IPS DF 19.7 (cell line): ENCODE measurements at places on chromosomes 16 and 17.

GRCh38 chr16:9123871-9124270, 32.4 kb downstream of the HAPSTR1 start:
- DNase-seq: no peak

GRCh38 chr17:50055055-50055425, 870 bp upstream of the ITGA3 start:
- no peak for DNase-seq

- no peak for DNase-seq
Measured at GRCh38 chr16:31718998-31719397, 154.6 kb upstream of the ZNF267 start.

GRCh38 chr16:87063543-87063942, 253.6 kb downstream of the C16orf95 start:
- no peak for DNase-seq

- DNase-seq: no peak
Measured at GRCh38 chr17:74239172-74239571, 25.8 kb downstream of the TTYH2 start.

GRCh38 chr16:66473051-66473571, 46.0 kb downstream of the BEAN1 start:
- DNase-seq: no peak

DNA sequence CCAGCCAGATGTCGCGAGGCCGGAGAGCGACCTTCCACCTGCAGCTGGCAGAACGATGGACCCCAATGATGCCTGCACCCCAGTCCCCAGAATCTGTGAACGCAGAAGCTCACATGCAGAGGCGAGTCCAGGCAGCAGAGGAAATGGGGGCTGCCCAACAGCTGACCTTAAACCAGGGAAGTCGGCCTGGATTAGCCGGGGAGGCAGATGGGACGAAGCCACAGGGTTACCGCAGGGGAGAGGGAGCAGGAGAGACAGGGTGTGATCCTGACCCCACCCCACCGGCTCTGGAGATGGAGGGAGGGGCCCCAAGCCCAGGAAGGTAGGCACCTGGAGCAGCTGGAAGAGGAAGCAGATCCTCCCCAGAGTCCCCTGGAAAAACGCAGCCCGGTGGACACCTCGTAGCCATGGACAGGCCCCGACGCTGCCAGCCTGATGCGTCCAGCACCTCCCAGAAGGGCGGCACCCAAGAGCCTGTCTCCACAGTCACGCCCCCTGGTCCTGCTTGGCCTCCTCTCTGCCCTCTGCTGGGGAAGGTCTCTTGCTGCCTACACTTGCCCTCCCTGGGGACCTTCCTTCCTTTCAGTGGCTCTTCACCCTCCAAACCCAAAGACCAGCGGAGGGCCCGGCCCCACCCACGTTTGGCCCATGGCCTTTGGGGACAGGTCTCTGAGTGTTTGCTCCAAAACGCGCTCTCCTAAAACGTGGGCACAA, 37.3 kb downstream of the PIEZO1 start:
- DNase-seq: no peak

- no peak for DNase-seq
Measured at GRCh38 chr17:62965174-62965685, 805 bp upstream of the TANC2 start.

DNA sequence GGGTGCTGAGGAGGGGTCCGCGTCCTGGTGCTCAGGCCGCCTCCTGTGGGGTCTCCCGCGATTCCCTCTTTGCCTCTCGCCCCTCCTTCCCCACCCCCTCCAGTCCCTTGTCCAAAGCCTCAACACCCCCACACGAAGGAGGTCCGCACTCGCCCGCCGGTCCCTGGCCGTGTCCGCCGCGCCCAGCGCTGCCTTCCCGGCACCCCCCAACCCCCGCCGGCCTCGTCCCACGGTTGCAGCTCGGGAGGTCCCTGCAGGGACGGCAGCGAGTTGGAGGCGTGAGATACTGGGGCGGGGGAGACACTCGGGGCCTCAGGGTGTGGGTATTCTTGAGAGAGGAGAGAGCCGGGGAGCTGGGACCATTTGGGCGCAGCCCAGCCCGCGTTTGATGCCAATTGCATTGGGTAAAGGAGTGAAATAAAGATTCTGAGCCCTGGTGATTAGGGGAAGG, 468 bp downstream of the FLYWCH2 start:
- no peak for DNase-seq

- no peak for DNase-seq
Measured at GRCh38 chr17:50424246-50424995, 1.6 kb upstream of the ACSF2 start.

GRCh38 chr16:801584-802363, 1.2 kb upstream of the GNG13 start:
- DNase-seq: no peak

GRCh38 chr16:72371307-72372086, 199.5 kb upstream of the PMFBP1 start:
- DNase-seq: peak; percentile 52

- no peak for DNase-seq
Measured at GRCh38 chr16:3759736-3760135, 42.4 kb upstream of the TRAP1 start.

DNA sequence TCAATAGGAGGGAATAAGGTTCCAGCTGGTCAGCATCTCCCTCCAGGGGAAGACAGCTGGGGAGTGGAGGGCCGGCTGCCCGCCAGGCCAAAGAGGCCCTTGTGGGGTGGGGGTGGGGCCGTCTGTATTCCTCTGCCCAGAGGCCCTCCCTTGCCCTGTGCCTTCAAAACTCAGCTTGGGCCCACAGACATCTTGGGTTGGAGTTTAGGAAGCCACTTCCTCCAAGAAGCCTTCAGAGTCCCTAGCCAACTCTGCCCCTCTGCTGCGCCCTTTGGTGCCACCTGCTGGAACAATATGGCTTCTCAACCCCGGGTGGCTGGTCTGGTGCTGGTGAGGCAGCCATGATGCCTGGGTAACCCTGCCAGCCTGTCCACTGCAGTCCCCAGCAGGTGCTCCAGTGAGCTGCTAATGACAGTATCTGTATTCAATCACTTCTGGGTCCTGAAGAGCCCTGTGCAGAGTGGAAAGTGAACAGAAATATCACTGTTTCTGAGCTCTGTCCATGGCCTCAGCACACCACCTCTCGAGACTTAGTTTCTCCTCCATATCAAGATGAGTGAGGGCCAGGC, 16.7 kb downstream of the HSD11B2 start:
- no peak for DNase-seq

DNA sequence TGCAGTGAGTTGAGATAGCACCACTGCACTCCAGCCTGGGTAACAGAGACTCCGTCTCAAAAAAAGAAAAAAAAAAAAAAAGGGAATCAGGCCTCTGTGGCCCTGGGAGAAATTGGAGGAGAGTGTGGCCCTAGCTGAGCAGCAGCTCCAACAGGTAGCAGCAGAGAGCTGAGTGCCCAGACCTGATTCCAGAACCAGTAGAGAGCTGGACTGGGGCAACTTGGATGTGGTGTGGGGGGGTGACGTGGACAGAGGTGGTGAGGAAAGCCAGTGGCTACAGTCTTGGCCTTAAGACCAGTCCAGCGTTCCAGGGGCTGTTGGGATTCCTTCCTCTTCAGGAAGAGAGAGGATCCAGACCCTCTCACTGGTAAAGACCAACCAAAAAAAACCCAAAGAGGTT, 1.7 kb downstream of the HSPB9 start:
- no peak for DNase-seq

DNA sequence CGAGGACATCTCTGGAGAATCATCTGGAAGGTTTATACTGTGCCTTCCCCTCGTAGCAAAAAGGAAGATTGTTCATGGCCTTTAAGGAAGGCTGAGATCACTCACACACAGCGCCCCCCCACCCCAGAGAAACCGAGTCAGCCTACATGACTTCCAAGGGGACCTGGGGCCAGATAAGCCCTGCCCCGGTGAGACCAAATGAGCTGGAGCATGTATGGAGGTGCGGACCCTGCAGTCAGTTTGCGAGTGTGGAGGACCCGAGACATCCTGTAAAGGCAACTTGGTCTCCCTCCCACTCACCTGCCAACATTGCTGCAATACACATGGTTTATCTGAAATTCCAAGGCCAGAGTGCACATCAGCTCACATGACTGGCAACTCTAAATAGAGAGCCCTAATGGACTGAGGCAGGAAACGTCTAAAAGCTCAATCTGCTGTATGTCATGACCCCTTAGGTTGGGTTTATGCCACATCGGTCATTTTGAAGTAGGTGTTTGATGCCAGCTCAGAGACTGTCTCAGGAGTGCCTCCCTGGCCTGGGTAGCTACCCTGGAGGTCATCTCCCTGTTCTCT, 233.6 kb downstream of the CPPED1 start:
- no peak for DNase-seq

DNA sequence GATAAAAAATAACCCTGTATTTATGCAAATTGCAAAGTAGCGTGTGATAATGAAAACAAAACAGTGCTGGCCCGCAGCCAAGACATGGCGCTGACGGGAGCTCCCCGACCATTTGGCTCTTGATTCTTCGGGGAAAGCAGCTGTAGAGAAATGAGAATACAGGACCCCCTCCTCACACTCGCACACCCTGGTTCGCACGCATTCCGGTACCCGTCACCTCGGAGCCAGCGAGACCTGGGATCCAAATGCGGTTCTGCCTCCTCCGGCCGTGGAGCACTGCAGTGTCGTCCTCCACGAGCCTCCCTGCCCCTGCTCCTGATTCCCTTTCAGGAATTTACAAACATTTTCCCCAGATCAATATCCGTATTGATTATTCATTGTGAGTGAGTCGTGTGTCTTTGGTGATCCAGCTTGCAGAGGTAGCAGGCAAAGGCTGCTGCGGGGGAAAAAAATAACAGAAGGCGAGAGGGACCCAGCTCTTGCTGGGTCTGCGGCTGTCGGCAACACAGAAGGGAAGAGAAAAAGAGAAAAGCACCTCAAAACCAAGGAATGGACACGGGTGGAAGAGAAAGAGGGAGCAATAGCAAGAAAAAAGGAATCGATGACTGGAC, 184.1 kb upstream of the ZFHX3 start:
- DNase-seq: no peak

GRCh38 chr16:50478773-50479149, 69.4 kb upstream of the NKD1 start:
- no peak for DNase-seq

- no peak for DNase-seq
Measured at GRCh38 chr17:28937044-28937729, 14.1 kb downstream of the PHF12 start.

GRCh38 chr16:88004391-88004790, 53.2 kb downstream of the BANP start:
- no peak for DNase-seq

DNA sequence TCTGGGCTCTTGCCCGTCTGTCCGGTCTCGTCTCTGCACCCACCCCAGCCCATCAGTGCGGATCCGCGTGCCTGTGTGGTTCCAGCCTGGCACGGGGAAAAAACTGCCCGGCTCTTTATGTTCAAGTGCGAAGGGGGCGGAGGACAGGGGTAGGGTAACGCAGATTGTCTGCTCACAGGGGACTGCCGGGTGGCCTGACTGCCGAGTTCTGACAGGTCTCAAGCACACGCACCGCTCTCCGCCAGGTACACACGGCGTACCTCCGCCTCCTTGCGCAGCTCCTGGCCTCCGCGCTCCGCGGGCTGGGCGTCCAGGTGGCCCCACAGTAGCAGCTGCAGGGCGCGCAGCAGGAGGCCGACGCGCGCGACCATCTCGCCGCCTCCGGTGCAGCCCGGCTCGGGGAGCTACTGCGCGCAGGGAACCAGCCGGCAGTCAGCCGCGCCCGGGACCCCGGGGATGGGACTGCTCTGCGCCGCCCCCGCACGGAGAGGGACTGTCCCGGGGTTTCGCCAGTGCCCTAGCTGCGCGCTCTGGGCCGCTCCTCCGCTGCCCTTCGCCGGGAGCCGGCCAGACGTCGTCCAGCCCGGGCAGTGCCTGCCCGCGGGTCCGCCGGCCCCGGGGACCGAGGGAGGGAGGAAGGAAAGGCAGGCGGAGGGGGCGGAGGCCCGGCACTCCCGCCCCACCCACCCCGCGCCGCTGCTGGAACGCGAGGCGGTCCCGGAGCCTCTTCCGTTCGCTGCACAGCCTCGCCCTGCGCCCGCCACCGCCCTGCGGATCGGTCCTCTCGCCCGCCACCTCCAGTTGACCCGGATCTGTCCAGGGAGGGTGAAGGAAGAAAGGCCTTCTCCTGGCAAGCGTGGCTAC, at the start of gene MMP28:
Gene MMP28, minus strand, starts transcription at position 635 of the 864 bp plus-strand sequence. Its CDS starts 264 bp downstream, at position 371.
- DNase-seq: no peak

GRCh38 chr17:52106638-52107261, 51.8 kb downstream of the CA10 start:
- no peak for DNase-seq

GRCh38 chr17:66829883-66830282, 5.0 kb upstream of the CACNG5 start:
- no peak for DNase-seq

- no peak for DNase-seq
Measured at GRCh38 chr16:53018834-53019416, 33.8 kb downstream of the CHD9NB start.

- no peak for DNase-seq
Measured at GRCh38 chr17:61519754-61520440, 67.7 kb downstream of the TBX4 start.

- DNase-seq: no peak
Measured at GRCh38 chr17:30368912-30369720, 9.6 kb upstream of the CPD start.

DNA sequence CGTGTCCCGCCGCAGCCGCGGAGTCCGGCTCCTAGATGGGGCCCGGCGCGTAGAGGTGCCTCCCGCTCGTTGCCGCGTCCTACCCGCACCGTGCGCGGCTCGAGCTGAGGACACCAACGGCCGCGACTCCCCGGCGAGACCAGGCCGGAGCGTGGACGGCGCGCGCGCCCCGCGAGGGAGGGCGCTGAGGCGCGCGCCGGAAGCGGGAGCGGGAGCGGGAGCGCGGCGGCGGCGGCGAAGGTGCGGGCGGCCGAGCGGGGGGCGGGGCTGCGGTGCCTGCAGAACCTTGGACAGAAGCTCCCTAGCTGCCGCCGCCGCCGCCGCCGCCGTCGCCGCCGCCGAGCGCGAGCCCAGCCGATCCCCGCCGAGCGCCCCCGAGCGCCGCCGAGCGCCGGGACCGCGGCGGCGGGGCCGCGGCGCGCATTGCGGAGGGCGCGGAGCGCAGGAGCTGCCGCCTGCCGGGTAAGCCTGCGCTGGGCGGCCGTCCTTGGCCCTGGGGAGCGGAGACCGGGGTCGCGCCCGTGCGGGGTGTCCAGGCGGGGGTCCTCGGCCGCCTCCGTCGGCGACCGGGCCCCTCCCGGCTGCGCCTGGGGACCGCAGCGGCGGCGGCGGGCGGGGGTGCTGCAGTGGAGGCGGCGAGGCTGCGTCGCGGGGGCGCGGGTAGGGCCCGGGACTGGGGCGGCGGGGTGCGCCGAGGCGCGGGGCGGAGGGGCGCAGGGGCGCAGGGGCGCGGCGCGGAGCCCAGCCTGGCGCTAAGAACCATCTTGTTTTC, at the start of gene CDK5R1:
Gene CDK5R1, plus strand, starts transcription at position 293 of the 772 bp plus-strand sequence. CDS start 628 bp downstream, outside the sequence.
- DNase-seq: no peak

GRCh38 chr17:55448681-55449080, 27.0 kb upstream of the MMD start:
- DNase-seq: no peak

- no peak for DNase-seq
Measured at GRCh38 chr17:80413771-80414507, 1.0 kb upstream of the ENDOV start.

GRCh38 chr17:67266496-67266895, 21.5 kb upstream of the HELZ start:
- no peak for DNase-seq
